ENCODE measurements at places on chromosomes 5 and 9. TPM values are rescaled to one million over a fixed set of nuclear protein-coding genes. Genes with fewer than 3 reads are reported as not detected.

DNA sequence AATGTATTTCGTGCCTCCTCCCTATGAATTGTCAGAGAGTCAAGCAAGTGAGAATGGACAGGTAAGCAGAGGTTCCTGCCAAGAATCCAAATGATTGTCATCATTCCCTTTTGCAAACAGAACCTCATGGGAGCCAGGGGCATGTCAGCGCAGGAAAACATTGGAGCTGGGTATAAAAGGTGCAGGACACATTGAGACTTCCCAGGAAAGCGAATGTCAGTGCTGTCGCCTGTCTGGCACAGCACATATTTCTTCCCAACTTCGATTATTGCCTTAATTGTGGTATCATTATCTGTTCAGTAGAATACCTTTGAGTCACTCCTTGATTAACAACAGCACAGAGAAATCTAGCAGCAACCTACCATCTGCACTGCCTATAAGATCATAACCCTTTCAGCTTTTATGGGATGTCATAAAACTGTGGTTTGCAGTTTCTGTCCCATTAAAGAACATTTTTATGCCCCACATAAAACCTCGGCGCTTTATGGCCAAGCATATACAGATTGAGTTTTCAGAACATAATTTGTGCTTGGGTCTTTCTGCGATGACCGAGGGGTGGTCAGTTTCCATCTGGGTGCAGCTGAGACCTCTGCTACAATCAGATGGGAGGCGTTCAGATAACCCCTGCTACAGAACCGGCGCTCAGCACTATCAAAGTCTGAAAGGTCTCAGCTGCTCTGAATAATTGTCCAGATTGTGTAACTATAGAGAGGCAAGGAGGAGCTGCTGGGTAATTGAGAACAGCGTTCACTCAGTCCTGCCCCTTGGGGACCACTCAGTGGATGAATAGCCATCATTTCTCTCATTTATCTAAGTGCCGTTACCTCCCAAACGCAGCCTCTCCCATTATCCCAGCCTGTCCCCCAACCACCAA is 30.9 kb upstream of the WWC1 start:
- DNase-seq = peak; percentile 74

- DNase-seq = peak; percentile 38
These were observed 724 bp downstream of the MACROH2A1 start for GRCh38 chr5:135398160-135398854.

DNA sequence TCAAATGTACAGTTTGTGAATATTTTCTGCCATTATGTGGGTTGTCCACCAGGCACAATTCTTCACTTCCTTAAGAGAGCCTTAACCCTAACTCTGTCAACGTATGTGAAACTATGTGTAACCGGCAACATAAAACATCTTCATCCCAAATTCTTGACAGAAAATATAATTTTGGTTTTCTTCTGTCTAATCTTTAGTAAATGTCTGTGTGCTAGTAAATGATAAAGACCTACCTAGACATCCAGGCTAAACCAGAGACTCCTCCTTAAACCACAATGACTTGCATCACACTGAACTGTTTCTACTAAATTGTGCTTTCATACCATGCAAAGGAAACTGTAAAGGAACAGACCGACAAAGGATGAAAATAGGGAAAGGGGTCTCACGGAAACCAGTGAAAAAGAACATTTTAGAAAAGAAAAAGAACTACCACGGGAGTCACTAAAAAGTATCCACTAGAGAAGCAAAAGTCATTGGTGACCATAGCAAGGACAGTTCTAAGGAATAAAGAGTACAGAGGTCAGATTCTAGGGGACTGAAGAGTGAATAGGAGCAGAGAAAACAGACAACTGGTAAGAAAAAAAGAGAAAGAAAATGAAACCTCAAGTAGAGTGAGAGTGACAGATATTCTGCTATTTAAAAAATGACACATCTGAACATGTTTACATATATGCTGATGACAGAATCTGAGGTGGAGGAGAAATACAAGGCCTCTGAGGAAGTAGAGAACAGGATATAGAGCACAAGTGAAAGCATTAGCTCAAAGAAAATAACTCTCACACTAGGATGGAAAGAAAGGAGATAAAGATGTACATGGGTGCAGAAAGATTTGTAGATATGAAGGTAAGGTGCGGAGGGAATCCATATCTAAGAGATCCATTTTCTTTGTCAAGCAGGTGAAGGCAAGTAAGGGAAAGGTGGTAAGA is 49.4 kb downstream of the FNIP1 start:
- DNase-seq = peak; percentile 39

GRCh38 chr5:170365011-170365410 is 24.2 kb downstream of the KCNMB1 start:
- no peak for DNase-seq

DNA sequence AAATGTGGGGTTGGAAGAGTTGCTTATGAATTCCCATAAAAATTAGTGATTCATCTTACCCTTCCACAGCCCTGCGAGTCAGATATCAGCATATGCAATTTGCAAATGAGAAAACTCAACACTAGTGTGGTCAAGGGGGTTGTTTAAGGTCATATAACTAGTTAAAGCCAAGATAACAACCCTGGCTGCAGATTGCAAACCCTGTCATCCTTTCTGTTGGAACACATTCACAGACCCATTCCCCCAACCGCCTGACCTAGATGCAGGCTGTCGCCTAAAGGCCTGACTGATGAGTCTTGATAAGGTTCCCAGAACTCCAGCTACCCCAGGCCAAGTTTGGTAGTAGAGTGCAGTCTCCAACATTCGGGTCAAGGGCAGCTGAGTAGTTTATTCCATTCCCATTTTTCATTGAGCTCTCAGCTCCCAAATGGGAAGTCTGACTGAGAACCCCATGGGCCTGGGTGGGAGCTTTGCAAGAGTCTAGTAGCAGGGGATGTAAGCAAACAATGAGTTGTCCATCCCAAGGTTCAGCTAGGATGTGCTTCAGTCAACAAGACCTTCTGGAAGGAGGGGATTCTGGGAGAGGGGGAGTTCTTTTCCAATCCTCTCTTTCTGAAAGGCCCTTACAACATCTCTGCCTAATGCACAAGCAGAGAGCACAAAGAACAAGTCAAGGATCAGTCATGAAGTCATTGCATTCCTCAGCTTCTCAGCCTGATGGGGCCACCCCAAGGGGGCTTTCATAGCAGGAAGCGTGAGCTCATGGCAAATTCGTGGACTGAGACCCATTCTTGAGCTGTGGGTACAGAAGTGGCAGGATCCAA is 40.3 kb downstream of the ADAM19 start:
- DNase-seq = peak; percentile 92

GRCh38 chr5:56831773-56832172 is 16.4 kb downstream of the MAP3K1 start:
- no peak for DNase-seq

DNA sequence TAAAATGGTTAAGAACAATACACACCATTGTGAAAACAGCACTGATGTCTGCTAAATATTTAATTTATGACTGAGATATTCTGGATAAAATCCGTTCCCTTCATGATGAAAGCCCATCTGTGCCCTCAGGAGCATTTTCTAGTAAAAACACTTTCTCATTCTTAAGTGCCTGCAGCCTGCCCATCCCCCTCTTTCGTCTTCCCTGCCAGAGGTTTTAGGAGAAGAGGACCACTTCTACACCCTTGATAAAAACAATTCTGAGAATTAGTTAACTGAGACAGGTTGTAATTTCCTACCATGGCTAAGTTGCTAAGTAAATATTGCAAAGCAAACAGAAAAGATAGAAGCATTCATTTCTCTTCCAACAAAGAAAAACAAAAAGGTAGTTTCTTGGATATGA is 272.6 kb downstream of the ATPSCKMT start:
- DNase-seq = no peak

GRCh38 chr9:94175669-94176068 is 83.4 kb upstream of the ZNF169 start:
- peak; percentile 84 for DNase-seq

DNA sequence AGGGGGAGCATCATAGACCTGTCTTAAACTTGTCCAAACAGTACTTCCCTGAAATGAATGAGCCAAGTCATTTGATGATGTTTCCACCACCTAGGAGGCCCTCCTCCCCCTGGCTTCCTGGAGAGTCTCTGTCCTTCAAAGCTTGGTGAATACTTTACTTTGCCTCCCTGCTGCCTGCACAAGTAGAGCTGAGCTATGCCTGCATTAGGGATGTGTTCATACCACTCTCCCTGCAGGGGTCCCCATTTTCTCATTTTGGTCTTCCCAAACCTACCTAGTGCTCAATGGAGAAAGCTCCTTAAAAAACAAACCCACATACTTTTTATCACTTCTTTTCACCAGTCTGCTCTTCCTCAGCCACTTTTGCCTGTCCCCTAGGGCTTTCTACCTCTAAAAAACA is 7.7 kb downstream of the CCNI2 start:
- DNase-seq = peak; percentile 52

DNA sequence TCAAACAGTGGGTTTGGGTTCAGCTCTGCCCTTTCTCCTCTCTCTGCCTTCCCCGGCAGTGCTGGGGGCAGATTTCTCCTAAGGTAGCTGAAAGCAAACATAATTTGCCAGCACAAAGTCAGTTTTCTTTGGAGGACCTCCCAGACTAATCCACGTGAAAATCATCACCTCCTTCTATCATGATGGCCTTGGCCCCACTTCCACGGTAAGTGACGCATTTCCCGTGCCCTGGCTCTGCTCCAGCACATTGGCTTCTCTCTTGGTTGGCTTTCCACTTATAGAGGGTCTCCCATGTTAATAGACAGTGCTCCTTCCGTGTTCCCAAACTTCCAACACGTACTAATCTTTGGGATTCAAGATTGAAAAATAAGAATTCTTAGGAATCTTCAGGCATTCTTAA is 74.1 kb upstream of the TRIO start:
- DNase-seq = no peak

DNA sequence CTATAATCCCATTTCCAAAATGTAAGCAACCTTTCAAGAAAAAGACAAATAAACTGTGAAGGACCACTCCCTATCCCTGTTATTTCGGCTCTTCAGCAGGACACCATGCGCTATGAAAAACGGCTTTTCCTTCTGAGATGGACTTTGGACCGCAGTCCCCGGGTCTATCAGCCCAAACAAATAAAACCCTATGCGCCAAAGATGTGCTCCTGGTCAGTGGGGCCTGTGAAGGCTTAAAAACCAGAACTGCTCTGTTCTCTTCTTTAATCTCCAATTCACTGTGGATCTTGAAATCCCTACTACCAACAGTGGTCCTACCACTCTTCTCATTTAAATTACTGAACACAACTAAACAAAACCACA is 33.3 kb downstream of the RAPGEF1 start:
- DNase-seq = no peak

DNA sequence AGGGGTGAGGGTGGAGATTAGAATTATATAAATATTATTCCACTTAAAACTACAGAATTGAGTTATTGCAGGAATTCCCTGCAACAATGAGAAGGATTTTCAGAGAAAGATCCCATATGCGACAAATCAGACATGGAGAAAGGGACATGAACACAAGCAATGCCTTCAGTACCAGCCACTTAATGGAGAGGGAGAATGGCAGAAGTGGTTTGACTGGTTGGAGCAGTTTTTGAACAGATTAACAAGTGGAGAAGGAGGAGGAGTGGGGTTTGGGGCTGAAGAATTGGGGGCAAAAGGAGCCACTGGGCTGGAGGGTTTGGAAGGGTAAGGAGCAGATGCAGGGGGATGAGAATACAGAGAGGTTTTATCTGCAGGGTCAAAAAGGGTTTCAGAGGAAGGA is 620.9 kb upstream of the PTPRD start:
- DNase-seq = no peak

DNA sequence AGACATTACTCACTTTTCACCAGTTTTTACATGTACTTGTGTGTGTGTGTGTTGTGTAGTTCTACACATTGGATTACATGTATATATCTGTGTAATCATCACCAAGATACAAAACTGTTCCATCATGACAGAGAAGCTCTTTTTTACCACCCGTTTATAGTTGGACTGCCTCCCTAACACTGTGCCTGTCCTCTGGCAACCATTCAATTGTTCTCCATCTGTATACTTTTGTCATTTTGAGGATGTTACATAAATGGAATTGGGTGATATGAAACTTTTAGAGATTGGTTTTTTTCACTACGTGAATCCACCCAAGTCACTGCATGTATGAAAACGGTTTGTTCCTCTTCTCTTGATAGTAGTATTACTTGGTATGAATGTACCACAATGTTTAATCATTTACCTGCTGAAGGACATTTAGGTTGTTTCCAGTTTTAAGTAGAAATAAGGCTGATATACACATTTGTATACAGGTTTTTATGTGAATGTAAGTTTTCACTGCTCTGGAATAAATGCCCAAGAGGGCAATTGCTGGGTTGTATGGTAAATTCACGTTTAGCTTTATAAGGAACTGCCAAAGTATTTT is 126.2 kb downstream of the MAPKAP1 start:
- no peak for DNase-seq

DNA sequence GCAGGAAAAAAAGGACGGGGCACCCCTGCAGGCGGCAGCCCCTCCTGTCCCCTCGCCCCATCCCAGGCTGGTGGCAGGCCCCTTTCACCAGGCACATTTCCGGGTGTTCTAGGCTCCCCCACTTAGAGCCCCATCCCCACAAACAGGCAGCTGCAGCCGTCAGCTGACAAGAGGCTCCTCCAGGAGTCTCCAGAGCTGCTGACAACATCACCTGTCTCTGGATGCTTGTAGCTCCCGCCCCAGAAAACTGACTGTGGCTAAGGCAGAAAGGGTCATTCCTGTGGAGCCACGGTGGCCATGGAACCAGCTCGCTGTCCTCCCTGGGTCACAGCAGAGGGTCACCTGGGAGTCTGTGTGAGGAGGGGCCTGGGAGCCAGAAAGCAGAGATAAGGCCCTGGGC is 50.9 kb downstream of the HMCN2 start:
- DNase-seq = no peak

DNA sequence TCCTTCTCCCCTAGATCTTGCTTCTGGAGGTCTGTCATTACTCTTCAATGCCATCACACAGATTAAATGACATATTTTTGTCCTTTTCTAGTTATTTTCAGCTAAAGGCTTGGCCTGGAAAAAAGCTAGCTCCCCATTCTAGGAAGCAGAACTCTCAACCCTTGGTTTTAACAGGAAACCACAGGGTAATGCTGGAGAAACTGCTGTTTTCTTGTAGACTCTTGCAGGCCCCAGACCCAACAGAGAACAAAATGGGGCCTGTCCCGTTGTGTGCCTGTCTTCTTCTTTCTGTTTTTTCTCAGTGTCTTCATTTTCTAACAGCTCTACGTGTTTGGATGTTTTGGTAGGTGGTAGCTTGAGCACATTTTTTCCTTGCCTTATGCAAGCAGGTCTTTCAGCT is 21.5 kb downstream of the DCANP1 start:
- DNase-seq = no peak

- no peak for DNase-seq
These were observed 69.2 kb upstream of the PLPP1 start for GRCh38 chr5:55603922-55604321.

Gene LCN9
- total RNA-seq = not detected

Gene CFAP90
- total RNA-seq = not detected

Gene TTC23L
- total RNA-seq = not detected

Gene LHX3
- total RNA-seq = not detected
